ENCODE measurements at places on chromosomes 5 and 9. TPM values are rescaled to one million over a fixed set of nuclear protein-coding genes. Genes with fewer than 3 reads are reported as not detected.

DNA sequence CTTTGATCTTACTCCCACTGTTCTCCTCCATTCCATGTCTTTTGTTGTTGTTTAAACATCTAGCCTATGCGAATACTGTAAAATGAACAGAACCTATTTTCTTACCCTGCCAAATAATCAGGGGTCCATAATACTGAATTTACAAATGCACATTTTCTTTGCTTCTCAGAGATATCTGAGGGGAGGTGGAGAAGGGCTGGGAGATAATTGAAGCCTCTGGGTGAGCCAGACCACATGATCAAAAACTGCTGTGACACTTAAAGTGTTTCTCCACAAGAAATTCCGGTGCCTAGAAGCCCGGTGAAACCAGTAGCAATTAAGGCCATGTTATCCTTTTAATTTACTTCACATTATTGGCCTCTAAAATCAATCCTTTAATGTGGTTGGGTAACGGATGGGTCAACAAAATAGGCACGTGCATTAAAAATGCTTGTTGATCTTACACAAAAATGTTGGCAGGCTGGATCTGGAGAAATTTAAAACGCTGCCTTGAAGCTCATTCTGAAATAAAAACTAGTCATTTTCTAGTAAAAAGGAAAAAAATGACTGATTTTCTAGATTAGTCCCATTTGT lies 10.8 kb downstream of the SEMA6A start:
- no peaks in the 10 kb centered on the region for H3K27me3 ChIP-seq
- peaks cover 4% of the 10 kb centered on the region for H3K4me1 ChIP-seq
- no peak for DNase-seq

GRCh38 chr9:7118633-7119032 lies 360.9 kb downstream of the KDM4C start:
- DNase-seq: no peak
- no peaks in the 10 kb centered on the region for H3K27me3 ChIP-seq
- no peaks in the 10 kb centered on the region for H3K36me3 ChIP-seq
- no peak overlapping the region for H3K27ac ChIP-seq
- no peaks in the 10 kb centered on the region for H3K4me1 ChIP-seq

- no peaks in the 10 kb centered on the region for H3K36me3 ChIP-seq
- H3K27ac ChIP-seq: peak overlapping the region; percentile 84
- H3K4me1 ChIP-seq: no peaks in the 10 kb centered on the region
- H3K27me3 ChIP-seq: no peaks in the 10 kb centered on the region
These were observed 1.3 kb downstream of the ARSB start for GRCh38 chr5:78983601-78984438.

DNA sequence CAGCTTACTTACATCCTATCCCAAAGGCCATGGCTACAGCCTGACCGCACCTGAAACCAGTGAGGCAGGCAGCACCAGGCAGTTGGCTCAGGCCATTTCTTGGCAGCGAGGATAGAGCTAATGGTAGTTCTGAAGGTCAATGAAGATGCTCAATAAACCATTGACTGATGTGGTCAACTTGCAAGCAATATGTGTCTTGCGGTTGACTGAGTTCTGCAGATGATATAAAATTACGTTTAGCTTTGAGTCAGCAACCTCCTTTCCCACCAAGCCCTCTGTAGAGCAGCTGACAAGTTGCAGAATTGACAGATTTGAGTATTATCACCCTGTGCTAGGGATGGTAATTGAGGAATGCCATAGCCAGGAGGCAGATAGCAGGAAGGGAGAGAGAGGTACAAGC lies 189.0 kb upstream of the PUM3 start:
- no peak for DNase-seq
- H3K27ac ChIP-seq: no peak overlapping the region
- no peaks in the 10 kb centered on the region for H3K36me3 ChIP-seq
- no peaks in the 10 kb centered on the region for H3K27me3 ChIP-seq

- H3K27ac ChIP-seq: no peak overlapping the region
- DNase-seq: no peak
- H3K4me3 ChIP-seq: no peak overlapping the region
- H3K4me1 ChIP-seq: no peaks in the 10 kb centered on the region
These were observed 85.1 kb downstream of the OTULIN start for GRCh38 chr5:14749579-14750101.

GRCh38 chr5:68194386-68194785 lies 21.2 kb upstream of the PIK3R1 start:
- no peak overlapping the region for H3K27ac ChIP-seq
- no peak for DNase-seq
- H3K4me1 ChIP-seq: no peaks in the 10 kb centered on the region

DNA sequence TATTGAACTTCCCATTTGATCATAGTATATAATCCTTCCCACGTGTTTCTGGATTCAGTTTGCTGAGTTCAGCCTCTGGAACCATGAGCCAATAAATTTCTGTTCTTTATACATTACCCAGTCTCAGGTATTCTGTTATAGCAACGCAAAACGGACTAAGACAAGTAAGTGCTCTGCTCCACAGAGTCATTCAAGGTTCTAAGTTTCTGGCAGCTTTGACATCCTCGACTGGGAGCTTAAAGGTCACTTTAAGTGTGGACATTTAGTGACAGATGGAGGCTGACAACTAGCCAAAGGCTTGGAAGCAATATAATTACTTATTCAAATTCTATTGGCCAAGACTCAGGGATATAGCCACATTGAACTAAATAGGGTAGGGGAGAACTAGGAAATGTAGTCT lies 177.7 kb upstream of the RASEF start:
- H3K4me1 ChIP-seq: peaks cover 6% of the 10 kb centered on the region
- H3K27me3 ChIP-seq: no peaks in the 10 kb centered on the region
- no peaks in the 10 kb centered on the region for H3K36me3 ChIP-seq
- no peak for DNase-seq
- H3K27ac ChIP-seq: no peak overlapping the region

The UBE2D2 gene
- 118 TPM for total RNA-seq

The SPATA31C1 gene
- not detected for total RNA-seq

The TNFSF15 gene
- total RNA-seq: 0.30 TPM

The ANKRD55 gene
- not detected for total RNA-seq

Measured in tibial nerve (tissue), 4 donors.